ENCODE measurements at places on chromosomes 1 and 21.

DNA sequence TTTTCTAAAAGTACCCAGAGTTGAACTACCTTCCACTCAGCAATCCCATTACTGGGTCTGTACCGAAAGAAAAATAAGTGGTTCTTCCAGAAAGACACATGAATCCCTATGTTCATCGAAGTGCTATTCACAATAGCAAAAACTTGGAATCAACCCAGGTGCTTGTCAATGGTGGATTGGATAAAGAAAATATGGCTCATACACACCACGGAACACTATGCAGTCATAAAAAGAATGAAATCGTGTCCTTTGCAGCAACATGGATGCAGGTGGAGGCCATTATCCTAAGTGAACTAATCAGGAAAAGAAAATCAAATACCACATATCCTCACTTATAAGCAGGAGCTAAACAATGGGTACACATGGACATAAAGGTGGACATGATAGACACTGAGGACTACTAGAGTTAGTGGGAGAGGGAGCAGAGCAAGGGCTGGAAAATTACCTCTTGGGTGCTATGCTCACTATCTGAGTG is 32.9 kb upstream of the JUN start:
- no peak for DNase-seq

- no peak for DNase-seq
Measured at GRCh38 chr1:40703316-40703715, 11.8 kb downstream of the NFYC start.

DNA sequence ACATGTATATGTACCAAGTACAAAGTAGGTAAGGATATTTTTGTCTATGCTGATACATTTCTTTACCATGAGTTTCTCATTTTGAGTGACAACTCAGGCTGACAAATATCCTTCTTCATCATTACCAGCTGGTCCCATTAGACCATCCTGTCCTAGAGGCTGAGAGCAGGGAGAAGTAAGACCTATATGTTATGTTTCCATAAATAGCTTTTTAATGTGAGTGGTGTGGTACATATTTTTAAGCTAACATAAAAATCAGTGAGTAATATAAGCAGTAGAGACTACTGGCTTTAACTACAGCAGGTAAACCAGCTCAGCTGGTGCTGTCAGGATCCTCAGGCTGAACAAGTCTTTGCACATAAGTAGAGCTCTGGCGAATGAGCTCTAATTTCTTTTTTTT is 62.4 kb downstream of the CLEC20A start:
- DNase-seq, result no peak

DNA sequence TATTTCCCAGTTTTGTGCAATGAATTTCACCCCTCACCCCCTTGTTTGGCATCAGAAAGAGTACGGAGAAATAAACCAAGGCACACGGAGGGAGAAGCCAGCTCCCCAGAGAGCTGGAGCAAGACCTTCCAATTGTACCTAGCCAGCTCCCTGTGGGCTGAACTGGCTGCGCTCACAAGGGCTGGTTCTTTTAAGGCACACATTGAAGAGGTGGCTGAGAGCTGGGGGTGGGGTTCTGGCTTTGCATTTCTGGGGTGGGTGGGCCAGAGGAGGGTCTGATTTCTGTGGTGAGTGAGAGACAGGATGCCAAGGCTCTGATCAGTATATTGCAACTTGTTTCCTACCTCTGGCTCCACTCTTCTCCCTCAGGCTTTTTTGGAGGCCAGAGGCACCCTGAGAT is 39.5 kb upstream of the NFASC start:
- DNase-seq, result no peak

DNA sequence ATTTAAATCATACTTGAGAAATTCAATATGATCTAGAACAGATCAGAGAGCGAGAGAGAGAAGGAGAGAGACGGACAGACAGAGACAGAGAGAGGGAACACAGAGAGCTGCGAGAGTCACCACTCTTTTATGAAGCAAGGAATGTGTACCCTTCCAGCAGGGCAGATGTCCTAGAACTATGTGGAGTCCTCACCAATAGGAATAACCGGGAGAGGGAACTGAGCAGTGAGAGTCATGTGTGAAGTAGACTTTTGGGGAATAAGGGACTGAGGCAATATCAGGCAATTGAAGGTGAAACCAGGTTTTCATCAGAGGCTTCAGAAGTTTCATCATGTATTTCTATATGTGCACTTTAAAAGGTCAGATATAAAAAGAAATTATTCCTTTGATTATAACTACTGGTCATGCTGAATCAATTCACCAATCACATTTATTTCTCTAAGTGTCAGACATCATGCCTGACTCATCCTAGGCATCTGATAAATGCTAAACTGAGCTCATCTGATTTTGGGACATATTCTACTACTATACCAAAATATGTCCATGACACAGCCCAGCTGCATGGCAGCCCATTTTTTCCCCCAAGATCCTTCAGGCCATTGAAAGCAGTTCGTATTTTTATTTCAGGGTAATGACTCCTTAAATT is 22.4 kb downstream of the VTCN1 start:
- no peak for DNase-seq
